ENCODE measurements at places on chromosomes 3 and 15.

- no peak for DNase-seq
Measured at GRCh38 chr15:39746176-39746575, 36.5 kb downstream of the FSIP1 start.

GRCh38 chr3:88151358-88151757, 1.6 kb downstream of the C3orf38 start:
- DNase-seq: no peak

DNA sequence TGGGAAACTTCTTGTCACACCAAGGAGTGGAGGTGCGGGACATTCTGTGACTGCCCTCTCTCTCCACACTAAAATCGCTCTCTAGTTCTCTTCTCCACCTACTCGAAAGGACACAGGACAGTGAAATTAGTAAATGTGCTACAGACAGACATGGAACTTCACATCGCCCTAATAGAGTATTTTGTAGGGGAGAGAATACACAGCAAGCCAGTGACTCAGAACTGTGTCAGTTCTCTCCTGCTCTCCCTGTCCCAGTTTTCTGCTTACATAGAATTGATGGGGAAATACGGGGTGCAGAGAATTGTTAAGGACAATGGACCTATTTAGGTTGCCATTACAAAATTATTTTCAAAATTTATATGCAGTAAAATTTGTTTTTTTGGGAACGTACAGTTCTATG, 159.6 kb upstream of the GADL1 start:
- DNase-seq: no peak

DNA sequence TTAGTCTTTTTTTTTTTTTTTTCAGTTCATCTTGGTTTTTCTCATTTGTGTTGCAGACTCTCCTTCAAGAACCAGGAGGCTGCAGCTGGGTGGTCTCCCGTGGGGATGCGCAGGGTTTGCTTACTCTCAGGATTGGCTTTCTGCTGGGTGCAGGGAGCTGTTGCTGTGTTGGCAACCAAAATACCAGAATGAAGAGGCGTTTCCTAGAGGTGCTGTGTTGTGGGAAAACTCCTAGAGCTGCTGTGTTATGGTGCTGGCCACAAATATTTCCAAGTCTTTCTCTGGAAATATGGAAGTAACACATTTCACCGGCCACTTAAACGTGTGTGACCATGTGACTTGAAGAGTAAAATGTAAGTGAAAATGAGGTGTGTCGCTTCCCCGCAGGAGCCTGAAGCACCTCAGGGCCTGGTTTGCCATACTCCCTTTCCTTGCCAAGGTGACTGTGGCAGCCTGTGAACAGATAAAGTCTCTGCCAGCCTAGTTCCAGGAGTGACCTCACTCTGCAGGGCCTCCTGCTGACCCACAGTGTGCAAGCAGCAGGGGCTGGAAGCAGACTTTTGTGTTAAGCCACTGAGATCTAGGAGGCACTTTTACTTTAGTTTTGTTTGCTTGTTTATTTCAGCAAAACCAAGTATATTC, 258.9 kb downstream of the ADAMTS17 start:
- no peak for DNase-seq

DNA sequence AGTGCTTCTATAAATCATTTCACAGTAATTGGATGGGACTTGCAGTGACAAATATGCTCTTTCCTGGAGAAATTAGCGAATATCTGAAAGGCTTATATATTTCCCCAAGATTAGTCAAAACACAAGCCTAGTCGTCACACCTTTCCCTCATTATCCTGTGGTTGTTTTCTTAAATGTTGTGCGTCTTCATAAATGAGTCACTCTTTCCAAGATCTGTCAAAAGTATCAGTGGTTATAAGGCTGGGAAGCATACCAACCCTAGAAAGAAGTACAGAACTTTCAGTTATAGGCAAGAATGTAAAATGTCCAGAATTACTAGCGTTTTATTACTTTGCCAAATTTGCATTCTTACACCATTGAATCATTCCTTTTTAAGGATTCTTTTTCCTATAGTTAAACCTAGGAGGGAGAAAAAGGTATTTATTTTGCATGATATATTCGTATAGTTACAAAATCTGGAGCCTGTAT, 33.6 kb downstream of the TMEM212 start:
- DNase-seq: peak; percentile 93

DNA sequence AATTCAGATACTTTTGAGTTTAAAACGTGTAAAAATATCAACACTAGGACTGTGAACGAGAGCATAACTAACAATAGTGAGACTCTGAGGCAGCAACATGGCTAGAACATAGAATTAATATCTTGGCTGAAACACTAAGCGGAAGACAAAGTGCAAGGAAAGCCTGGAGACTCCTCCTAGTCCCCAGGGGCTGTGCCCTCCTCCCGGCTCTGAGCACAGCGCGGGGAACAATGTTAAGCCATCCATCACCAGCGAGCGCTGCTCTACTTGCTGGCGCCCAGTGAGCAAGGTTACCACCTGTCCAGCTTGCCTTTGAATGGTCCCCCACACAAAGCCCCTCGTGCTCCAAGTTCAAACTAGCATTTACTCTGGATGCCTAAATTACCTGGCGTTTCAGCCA, 436.9 kb downstream of the FOXP1 start:
- no peak for DNase-seq

All from retinal pigment epithelial cell (primary cell).